Putamen (tissue), 1 donor: ENCODE measurements at places on chromosomes 2 and 18.

- DNase-seq = peak; percentile 34
These were observed 210.0 kb downstream of the RBM43 start for GRCh38 chr2:151051574-151052220.

- no peak for DNase-seq
These were observed 139.4 kb downstream of the NBAS start for GRCh38 chr2:15421753-15422152.

GRCh38 chr18:42807887-42808286 lies 307.6 kb downstream of the RIT2 start:
- no peak for DNase-seq

DNA sequence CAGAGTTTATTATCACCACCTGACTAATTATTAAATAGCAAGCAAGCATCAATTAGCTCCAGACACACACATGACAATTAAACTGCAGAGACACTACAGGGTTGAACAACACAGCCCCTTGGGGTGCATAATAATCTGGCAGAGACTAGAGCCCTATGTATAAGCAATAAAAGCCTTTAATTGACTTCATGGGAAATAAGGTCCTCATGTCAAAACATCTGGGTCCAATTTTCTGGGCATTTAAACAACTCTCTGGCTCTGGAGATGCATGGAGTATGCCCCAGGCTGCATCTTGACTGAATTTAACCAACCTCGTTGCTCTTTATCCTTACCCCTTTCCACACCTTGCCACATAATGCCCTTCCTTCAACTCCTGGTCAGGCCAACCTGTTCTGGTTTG lies 270.7 kb upstream of the THUMPD2 start:
- no peak for DNase-seq

- no peak for DNase-seq
These were observed 22.8 kb downstream of the ZAP70 start for GRCh38 chr2:97736185-97736584.

- DNase-seq = no peak
These were observed 40.7 kb downstream of the IL1R2 start for GRCh38 chr2:102032368-102033030.

DNA sequence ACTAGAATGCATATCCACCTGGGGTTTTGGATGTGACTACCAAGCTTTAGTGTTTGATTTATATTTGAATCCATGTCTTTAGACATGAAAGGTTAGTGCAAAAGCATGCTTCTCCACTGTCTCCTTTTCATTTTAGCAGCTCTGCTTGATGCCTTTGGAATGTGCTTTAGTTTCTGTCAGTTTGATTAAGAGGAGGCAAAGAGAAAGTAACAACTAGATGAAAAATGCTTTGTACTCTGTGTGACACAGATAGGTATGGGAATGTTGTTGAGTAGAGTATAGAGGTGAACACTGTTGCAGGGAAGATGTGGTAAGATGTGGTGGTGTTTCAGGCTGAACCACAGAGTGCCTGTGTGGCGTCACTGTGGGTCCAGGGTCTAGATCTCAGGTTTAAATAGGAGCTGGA lies 19.8 kb downstream of the PIK3C3 start:
- no peak for DNase-seq

- DNase-seq = no peak
These were observed 787 bp upstream of the TRIM54 start for GRCh38 chr2:27281442-27281841.

- DNase-seq = no peak
These were observed 249.3 kb upstream of the AGAP1 start for GRCh38 chr2:235244255-235245220.

- DNase-seq = no peak
These were observed 78.2 kb upstream of the UGP2 start for GRCh38 chr2:63763391-63763941.

- DNase-seq = no peak
These were observed 24.7 kb upstream of the HNRNPLL start for GRCh38 chr2:38627391-38627790.

- no peak for DNase-seq
These were observed 69.5 kb downstream of the SESTD1 start for GRCh38 chr2:179195141-179195540.

GRCh38 chr18:21896732-21897336 lies 156.2 kb downstream of the MIB1 start:
- DNase-seq = no peak

DNA sequence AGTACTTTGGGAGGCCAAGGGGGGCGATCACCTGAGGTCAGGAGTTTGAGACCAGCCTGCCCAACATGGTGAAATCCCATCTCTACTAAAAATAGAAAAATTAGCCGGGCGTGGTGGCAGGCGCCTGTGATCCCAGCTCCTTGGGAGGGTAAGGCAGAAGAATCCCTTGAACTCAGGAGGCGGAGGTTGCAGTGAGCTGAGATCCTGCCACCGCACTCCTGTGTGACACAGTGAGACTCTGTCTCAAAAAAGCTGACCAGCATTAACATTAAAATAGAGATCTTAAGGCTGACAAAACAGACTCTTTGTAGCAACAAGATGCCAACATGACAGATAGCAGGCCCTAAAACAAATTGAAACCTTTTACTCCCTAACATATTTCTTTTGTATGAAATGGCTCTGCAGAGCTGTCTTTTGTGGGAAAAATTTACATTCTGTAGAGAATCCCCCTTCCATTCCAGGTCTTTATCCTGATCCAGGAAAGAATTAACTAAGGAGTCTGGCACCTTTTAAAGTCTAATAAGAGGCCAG lies 213.9 kb downstream of the RAB3GAP1 start:
- DNase-seq = no peak

- DNase-seq = no peak
These were observed 36.8 kb upstream of the IGFBP2 start for GRCh38 chr2:216596236-216596979.

GRCh38 chr18:74702950-74703349 lies 105.3 kb downstream of the ZNF407 start:
- no peak for DNase-seq

DNA sequence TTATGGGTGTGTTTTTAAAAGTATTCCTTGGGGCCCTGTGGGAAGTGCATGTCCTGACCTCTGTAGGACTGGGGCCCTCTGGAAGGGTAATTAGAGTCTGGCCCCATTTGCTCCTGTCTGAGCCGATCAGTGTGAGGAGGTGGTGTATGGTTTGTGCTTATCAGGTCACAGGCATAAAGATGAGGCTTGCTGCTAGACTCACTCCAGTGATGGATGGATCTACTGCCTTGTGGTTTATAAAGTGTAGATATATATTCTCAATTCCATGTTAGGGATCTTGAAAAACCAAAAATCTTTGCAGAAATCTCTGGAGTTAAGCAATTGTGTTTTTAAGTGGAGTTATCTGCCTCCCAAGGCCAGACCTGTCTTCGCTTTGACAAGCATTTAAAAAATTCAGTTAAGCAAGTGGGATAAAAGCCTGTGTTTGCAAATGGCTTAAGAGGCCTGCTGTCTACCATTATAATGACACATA lies 182.4 kb downstream of the PTPRM start:
- DNase-seq = no peak

DNA sequence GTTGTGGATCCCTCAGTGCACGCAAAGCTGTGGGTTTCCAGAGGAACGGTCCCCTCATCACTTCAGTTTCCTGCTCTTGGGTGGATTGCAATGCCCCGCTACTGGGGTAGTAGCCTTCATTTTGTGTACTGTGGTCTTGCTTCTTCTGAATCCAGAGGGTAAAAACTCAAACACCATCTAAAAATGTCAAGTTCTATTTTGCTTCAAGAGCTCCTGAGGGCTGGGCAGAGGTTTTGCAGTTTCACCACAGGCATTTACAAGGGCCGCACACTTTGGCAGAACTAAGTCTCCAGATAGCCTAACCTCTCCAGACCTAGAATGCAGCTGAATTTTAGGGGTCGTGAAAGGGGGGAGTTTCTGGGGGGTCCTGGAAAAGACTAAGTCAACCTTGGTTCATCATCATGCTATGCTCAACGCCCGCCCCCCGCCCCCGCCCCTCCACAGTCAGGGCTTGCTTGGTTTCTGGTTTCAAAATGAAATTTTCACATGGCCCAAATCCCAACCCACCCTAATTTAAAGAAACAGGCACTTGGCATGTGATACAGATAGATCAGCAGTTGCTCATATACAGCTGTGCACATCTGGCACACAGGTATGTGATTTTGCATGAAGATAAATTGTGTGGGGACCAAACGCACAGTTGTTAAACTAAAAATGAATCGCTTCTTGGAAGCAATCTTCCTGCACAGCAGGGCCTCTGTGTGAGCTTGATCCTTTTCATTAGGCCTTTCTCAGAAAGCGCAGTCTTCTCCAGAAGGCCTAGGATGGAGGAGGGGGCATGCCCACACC lies 329.6 kb downstream of the OSR1 start:
- no peak for DNase-seq

GRCh38 chr18:44838971-44839666 lies 158.4 kb downstream of the SETBP1 start:
- DNase-seq = peak; percentile 58

DNA sequence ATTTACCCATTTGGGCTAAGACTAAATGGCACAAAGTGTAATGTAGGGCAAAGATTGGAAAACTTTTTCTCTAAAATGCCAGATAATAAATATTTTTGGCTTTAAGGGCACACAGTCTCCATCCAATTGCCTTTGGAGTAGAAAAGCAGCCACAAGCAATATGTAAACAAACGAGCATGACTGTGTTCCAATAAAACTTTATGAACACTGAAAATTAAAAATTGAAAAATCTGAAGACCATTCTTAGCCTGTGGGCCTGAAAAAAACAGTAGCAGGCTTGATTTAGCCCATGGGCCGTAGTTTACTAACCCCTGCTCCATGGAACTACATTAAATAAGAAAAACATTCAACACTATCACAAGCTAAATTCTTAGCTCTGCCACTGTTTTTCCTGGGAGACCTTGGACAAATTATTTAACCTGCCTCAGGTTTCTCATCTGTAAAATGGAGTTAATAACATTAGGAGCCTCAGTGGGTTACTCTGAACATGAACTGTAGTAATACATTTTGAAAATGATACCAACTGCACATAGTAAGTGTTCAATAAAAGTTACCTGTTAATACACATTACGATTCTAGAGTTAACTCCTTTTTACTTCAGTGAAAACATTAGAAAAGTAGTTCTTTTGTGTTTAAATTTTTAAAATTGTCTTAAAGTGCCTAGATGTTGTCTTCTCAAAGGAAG lies 1.3 kb downstream of the IFIH1 start:
- DNase-seq = no peak

GRCh38 chr2:99181624-99182000 lies 628 bp downstream of the MRPL30 start:
- no peak for DNase-seq

- no peak for DNase-seq
These were observed 4.3 kb downstream of the RAX start for GRCh38 chr18:59268721-59269562.

DNA sequence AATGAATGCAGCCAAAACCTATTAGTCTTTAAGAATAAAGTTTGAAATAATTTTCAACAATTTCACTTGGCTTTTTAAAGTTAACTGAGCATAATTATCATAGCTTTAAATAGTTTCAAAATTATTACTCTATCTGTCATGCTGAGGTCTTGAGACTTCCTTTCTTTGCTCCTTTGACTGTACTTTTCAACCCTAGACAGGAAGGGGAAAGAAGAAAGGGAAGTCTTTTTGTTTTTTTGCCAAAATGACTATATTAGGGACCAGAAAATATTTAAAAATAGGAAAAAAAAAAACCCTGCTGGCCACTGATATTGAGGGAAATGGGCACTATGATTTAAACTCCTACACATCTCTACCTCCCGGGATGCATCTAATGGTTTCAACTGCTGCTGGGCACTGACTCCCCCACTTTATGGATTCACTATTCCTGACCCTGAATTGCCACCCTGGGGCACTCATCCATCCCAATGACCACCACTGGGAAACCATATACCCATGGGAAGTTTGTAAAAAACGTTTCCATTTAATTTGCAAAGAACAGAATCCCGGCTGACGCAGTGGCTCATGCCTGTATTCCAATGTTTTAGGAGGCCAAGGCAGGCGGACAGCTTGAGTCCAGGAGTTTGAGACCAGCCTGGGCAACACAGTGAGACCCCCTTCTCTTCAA lies 50.5 kb downstream of the GAREM1 start:
- DNase-seq = no peak

DNA sequence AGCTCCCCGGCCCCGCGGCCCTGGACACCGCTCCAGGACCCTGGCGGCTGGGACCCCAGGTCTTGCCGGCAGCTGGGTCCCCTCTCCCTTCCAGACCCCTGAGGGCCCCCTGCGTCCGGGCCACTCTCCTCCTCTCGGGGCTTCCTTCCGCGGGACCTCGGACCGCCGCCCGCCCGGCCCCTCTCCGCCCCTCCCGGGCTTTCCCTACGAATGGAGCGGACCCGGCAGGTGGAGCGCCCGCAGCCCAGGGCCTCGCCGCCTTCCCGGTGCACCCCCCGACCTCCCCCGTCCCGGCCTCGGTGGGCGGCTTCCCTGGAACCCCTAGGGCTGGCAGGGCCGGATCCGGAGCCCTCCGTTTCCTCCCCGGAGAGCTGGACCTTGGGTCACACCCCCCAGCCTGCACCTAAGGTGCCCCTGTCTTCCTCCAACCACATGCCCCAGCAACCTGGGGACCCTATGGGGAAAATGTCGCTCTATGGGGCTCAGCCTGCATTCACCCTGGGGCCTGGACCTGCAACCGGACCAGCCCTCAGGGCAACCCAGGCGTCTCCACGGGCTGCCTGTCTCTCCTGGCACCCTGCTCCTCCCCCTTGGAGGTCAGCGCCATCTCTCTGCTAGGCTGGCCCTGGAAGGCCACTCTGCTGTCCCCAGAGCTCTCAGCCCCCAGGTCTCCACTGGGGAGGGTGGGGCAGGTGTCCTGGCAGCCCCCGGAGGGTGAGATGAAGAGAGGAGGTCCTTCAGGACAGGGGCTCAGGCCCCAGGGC lies 730 bp downstream of the B3GNT7 start:
- DNase-seq = no peak

DNA sequence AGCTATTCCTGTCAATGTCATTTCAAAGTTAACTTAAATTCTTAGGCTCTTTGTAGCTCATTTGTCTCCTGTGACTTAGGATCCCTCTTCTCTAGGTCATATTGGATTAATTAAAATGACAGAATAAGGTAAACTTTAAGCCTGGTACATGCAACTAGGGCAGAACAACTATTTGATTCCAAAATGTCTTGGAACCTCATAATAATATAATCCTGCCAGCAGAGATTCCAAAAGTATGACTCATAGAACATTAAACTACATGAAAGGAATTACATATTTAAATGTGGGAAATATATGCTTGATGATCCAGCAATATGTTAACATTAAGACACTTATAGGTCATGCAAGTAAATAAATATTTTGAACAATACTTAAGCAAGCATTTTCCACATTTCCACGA lies 63.3 kb downstream of the COL3A1 start:
- no peak for DNase-seq

DNA sequence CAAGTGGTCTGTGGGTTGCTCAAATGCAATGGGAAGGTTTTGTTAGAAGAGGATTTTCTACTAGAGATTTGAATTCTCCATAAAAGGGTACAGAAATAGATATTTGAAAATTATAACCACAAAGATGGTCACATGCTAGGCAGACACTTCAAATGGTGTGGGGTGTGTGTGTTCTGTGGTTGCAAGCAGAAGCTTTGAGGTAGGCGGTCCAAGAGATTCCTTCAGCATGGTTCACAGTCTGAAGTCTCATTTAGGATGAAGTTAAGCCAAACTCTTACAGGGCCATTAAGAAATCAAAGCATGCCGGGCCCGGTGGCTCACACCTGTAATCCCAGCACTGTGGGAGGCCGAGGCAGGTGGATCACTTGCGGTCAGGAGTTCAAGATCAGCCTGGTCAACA lies 38.3 kb upstream of the RMDN2 start:
- no peak for DNase-seq
